ENCODE measurements at places on chromosomes 4 and X. TPM values are rescaled to one million over a fixed set of nuclear protein-coding genes. Genes with fewer than 3 reads are reported as not detected.

Gene BANK1
- not detected for total RNA-seq

Gene CABS1
- total RNA-seq, result not detected

Gene ARHGAP36
- total RNA-seq, result not detected

Gene PPEF1
- total RNA-seq, result not detected

Gene PDCL2
- total RNA-seq, result not detected
